ENCODE measurements at places on chromosomes 12 and 14.

GRCh38 chr14:56799343-56799645 lies 11.0 kb downstream of the OTX2 start:
- DNase-seq, result no peak

DNA sequence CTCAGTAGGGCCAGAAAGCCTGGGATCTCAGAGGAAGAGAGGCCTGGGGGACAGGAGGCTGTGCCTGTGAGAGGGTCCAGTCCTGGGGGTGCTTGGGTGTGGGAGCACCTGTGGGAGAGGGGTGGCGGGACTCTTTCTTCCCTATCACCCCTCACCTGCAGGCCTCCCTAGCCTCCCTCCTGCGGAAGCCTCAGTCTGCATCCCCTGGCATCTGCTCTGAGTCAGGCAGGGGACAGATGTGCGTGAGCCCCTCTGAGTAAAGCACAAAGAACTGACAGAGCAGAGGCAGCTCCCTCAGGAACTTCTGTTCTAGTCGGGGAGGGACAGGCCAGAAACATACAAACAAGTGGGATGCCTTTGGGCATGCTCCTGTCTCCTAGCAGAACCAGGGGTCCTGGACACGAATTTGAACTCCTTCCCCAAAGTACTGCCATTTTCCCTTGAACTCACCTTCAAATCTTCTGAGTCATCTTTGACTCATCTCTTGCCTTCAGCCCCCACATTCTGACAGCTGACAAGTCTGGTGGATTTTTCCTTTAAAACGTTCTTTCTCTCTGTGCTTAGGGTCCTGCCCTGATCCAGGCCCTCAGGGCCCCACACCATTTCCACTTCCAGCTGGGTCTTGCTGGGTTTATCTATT lies 8.5 kb upstream of the HSP90AA1 start:
- peak; percentile 32 for DNase-seq

GRCh38 chr14:76955575-76956315 lies 72.8 kb downstream of the IRF2BPL start:
- peak; percentile 42 for DNase-seq

DNA sequence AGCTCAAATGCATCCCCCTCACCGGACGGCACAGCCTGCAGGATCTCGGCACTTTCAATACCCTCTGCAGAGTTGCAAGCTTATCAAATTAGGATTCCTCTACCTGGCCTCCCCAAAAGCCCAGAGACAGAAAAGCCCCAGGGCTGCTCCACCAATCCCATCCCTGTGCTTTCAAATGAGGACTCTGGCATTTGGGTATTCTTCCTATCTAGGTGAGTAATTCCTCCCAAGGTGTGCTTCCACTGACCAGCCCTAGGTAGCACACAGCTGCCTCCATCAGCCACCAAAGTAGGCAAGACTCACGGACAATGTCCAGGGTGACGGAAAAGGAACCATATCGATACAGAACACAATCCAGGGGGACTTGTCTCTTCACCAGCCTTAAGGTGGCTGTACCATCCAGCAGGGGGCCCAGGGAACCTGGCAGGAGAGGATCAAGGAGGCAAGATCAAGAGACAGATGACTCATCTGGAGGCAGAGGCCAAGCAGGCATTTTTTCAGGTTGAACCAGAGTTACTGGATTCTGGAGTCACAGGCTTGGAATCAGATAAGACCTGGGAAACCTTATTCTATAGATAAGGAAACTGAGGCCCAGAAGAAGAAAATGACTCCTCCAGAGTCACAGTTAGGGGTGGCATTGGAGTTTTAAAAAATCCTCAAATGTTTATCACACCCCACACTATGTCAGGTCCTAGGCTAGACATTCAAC lies 9.9 kb downstream of the PMEL start:
- DNase-seq, result peak; percentile 59

GRCh38 chr12:105820429-105821125 lies 318.2 kb downstream of the NUAK1 start:
- no peak for DNase-seq

DNA sequence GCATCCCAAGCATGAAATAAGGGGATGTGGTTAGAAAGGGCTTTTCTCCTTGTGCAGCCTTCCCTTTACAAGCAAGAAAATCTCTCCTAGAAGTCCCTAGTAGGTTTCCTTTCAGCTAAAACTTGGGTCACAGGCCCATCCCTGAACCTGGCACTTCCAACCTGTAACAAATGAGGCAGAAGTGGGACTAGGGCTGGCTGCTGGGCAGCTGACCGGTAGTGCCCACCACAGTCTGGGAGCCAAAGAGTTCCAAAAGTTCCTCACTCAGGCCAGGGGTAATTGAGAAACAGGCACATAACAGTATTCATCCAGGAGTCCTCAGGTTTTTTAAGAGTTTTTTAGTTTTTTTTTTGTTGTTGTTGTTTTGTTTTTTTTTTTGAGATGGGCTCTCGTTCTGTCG lies 23.8 kb downstream of the MANSC1 start:
- no peak for DNase-seq

DNA sequence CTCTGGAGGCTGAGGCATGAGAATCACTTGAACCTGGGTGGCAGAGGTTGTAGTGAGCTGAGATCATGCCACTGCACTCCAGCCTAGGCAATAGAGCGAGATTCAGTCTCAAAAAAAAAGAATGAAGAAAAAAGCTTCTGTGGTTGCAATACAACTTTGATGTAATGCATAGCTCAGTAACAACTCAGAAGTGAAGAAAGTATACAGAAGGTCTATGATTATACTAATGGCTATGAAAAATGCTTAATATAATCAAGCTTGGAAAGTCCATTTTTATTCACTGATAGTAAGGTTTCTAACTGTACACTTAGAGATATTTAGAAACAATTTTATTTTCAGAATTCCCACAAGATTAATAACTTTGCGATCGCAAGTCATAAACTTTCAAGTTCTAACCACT lies 88.2 kb upstream of the FRMD6 start:
- no peak for DNase-seq

DNA sequence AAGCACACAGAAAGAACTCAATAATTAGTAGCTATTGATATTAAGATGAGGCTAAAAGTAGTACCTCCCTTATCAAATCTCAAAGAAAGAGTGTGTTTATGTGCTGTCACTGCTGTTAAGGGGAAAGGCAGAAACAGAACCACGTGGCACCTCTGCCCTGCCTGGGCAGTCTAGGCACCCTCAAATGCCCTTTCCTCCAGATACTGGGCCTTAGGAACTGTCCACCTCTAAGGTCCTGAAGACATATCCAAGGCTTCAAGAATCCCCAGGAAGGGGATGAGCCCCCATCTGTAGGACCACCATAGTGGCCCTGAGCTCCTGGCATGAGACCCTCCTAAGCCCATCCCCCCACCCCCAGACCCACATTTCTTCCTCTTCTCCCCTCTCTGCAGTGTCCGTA lies 29.1 kb downstream of the NGB start:
- no peak for DNase-seq

DNA sequence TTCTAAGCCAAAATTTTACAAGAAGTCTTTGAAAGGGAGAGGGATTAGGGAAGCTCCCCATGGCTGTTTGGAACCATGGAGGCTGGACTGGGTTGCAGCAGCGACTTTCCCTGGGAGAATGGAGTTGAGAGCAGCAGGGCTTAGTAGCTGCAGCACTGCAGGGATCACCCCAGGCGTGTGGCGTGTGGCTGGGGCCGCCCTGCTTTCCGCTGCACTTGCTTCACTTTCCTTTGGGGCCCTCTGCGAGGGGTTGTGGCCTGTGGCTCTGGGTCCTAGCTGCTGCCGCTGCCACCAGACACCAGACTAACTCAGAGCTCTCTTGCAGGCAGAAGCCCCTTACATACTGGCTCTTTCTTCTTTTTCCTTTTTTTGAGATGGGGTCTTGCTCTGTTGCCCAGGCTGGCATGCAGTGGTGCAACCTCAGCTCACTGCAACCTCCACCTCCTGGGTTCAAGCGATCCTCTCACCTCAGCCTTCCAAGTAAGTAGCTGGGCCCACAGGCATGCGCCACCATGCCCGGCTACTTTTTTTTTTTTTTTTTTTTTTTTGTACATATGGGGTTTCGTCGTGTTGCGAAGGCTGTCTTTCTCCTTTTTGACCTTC lies 25.4 kb downstream of the CCDC62 start:
- no peak for DNase-seq

- no peak for DNase-seq
These were observed 131.2 kb upstream of the DYRK2 start for GRCh38 chr12:67517181-67517887.

DNA sequence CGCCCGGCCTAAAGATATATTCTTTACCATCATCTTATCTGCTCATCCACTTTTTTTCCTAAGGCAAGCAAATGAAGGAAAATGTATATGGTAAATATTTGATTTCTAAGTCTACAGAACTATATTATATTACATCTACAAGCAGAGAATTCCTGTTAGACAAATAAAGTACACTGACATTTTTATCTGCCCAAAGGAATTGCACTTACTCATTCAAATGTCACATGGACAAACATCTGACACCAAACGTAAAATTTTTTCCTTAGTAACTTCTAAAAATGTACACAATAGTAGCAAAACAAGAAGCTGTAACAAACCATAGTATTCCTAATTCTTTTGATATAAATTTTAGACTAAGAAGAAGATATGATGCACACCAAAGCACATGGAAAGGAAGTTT lies 51.0 kb downstream of the SPPL3 start:
- no peak for DNase-seq

- peak; percentile 17 for DNase-seq
These were observed 5.8 kb downstream of the ASB2 start for GRCh38 chr14:93970585-93970964.

DNA sequence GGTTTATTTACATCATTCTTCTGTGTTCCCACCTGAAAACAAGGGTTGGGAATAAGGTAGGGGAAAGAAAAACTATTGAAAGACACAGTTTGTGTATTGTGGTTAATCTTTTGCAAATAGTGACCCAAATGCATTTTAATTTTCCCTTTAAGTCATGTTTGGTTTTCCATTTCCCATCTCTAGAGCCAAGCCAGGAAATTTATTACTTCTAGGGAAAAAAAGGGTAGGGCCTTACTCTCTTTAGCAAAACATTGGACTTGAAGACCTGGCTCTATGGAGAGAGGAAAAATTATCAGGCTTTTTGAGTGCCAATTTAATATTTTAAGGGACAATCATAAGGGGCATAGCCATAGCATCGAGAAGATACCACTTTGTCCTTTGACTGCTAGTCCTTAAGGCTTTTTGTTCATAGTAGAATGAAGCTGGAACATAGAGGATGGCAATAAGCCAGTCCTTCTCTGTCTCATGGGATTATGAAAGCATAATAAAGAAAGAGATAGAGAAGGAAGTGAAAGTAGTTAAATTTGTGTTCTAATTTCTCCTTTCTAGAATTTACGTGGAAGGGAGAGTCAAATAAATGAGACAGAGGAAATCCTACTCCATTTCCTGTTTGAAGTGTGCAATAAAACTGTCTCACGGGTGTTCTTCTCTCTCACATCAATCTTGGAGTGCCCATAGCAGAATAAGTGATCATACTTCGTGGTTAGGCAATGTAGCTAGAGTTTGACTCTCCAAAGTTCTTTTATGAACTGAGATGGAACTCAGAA lies 50.9 kb upstream of the PPFIA2 start:
- DNase-seq, result no peak

DNA sequence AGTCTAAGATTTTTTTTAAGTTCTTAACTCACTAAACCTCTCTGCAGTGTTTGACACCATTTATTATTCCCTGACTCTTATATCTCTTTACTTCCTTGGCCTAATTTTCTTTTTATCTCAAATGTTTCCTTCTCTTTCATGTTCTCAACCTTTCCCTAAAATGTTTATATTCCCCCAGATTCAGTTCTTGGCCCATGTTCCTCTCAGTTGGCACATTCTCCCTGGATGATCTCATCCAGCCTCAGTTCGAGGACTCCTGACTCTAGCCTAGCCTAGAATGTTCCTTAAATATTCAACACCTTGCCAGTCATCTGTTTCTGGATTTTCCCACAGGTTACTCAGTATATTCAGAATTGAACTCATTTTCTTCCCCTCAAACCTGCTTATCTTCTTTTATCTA lies 81.3 kb downstream of the SCN8A start:
- no peak for DNase-seq

GRCh38 chr14:58832095-58832521 lies 194.3 kb downstream of the DACT1 start:
- DNase-seq, result no peak

DNA sequence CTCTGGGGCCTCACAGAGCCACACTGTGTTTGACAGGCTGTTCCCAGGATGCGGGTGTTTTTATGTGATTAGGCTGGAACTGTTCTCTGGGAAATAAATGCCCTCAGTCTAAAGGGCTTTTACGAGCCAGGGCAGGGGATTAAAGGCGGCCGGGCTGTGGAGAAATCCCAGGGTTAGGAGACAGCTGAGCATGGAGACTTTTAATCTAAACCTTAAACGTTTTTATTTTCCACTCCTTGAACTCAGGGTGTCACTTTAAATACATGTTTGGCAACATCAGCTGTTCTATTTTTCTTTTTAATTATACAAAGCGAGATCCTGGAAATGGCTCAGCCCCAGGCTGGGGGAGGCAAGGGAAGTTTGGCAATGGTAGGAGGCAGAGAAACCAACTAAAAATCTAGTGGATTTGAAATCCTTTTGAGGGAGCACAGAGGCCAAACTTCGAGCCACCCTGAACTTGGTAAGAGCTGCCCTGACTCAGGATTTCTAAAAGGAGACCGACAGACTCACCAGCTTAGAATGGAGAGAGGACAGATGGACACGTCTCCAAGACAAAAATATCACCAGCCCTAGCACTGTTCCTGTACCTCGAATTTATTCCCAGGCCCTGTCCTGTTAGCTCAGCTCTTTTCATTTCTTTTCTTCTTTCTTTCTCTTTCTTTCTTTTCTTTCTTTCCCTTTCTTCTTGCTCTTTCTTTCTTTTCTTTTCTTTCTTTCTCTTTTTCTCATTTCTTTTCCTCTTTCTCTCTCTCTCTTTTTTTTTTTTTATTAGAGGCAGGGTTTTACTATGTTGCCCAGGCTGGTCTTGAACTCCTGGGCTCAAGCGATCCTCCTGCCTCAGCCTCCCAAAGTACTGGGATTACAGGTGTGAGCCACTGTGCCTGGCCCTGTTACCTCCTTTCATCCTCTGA lies 15.8 kb upstream of the ORAI1 start:
- no peak for DNase-seq

- DNase-seq, result peak; percentile 69
These were observed 92.9 kb downstream of the ERC1 start for GRCh38 chr12:1083889-1084262.

GRCh38 chr14:74241652-74242017 lies 2.4 kb downstream of the VSX2 start:
- DNase-seq, result no peak

DNA sequence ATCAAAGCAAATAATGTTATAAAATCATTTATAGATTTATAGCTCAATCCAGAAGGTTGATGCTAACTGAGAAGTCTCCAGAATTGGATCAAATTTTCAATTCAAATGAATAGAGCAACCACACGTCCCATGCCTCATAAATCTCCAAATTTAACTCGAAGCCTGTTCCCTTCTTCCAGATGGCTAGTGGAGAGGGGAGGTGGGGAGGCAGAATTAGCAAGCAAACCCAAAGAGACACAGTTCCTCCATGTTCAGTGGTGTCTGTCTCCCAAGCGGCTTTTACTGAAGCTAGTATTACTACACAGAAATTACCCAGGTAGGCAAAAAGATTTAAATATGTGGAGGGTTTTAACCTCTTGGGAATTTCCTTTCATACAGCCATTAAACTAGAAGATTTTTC lies 65.8 kb downstream of the DUSP6 start:
- DNase-seq, result no peak

GRCh38 chr14:65187421-65188049 lies 85.2 kb upstream of the MAX start:
- no peak for DNase-seq

GRCh38 chr14:96307434-96307833 lies 51.4 kb downstream of the BDKRB1 start:
- no peak for DNase-seq

- DNase-seq, result no peak
These were observed 19.3 kb downstream of the RFX4 start for GRCh38 chr12:106602076-106602475.

GRCh38 chr12:56836800-56837663 lies 73.9 kb downstream of the HSD17B6 start:
- peak; percentile 6 for DNase-seq

Measured in erythroblast (primary cell).